CD14-positive monocyte (primary cell): ENCODE measurements at places on chromosomes 7 and 10. TPM values are rescaled to one million over a fixed set of nuclear protein-coding genes. Genes with fewer than 3 reads are reported as not detected.

NRG3 gene
- not detected for polyA plus RNA-seq

SLC39A12 gene
- polyA plus RNA-seq, result not detected

SOSTDC1 gene
- polyA plus RNA-seq, result not detected

FAM131B gene
- not detected for polyA plus RNA-seq

RTKN2 gene
- polyA plus RNA-seq, result 0.07 TPM

PRXL2A gene
- 0.41 and 0.61 TPM in 2 replicates for polyA plus RNA-seq

ANKIB1 gene
- 4.8 TPM for polyA plus RNA-seq

JCAD gene
- polyA plus RNA-seq, result not detected in 2 replicates

SMC3 gene
- polyA plus RNA-seq, result 1.9 and 5.0 TPM in 2 replicates

GRCh38 chr10:12633776-12634620, 284.7 kb downstream of the CAMK1D start:
- H3K27me3 ChIP-seq, result no peaks in the 10 kb centered on the region
- no peak for DNase-seq
- no peak overlapping the region for H3K4me3 ChIP-seq
- H3K4me1 ChIP-seq, result no peaks in the 10 kb centered on the region

GRCh38 chr10:71881647-71882355, 30.8 kb upstream of the PSAP start:
- H3K27me3 ChIP-seq, result no peaks in the 10 kb centered on the region
- H3K36me3 ChIP-seq, result no peaks in the 10 kb centered on the region
- no peak overlapping the region for H3K4me3 ChIP-seq
- H3K4me1 ChIP-seq, result peaks cover 80% of the 10 kb centered on the region

DNA sequence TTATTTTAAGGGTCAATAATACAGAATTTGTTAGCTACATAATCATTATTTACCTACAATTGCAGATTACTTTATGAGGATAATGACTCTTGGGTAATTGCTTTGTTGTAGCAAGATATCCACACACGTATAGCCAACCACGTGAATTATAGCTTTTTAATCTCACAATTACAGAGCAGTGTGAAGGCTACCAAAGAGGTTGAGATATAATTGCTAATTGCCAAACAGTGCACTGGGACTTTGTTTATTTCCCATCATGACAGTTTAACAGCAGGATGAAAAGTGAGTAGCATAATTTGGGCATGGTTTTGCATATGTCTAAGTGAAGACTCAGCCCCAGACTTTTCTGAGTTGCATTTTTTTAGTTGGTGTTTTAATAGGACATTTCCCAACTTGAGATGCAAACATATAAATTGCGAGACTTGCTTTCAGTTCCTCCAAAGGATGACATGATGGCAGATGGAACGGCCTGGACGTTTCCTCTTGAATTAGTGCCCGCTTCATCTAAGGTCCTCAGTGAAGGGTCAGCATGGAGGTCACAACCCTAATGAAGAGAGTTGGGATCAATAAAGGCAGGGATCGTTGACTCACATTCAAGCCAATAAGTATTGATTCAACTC, 180.7 kb upstream of the GPR26 start:
- no peak overlapping the region for H3K27ac ChIP-seq
- peak; percentile 66 for DNase-seq
- H3K36me3 ChIP-seq, result no peaks in the 10 kb centered on the region

GRCh38 chr10:52755297-52756062, 17.1 kb downstream of the MBL2 start:
- no peaks in the 10 kb centered on the region for H3K36me3 ChIP-seq
- no peak overlapping the region for H3K4me3 ChIP-seq
- peaks cover 39% of the 10 kb centered on the region for H3K4me1 ChIP-seq
- H3K27me3 ChIP-seq, result no peaks in the 10 kb centered on the region
- H3K27ac ChIP-seq, result no peak overlapping the region
- peak; percentile 26 for DNase-seq

GRCh38 chr10:123102673-123103072, 33.1 kb upstream of the HMX3 start:
- H3K27ac ChIP-seq, result no peak overlapping the region
- no peak overlapping the region for H3K4me3 ChIP-seq
- no peak for DNase-seq
- no peaks in the 10 kb centered on the region for H3K27me3 ChIP-seq
- H3K4me1 ChIP-seq, result no peaks in the 10 kb centered on the region
- H3K36me3 ChIP-seq, result no peaks in the 10 kb centered on the region

GRCh38 chr10:52208365-52208764, 105.7 kb upstream of the DKK1 start:
- H3K27me3 ChIP-seq, result no peaks in the 10 kb centered on the region
- no peaks in the 10 kb centered on the region for H3K36me3 ChIP-seq
- no peaks in the 10 kb centered on the region for H3K4me1 ChIP-seq

GRCh38 chr10:103144041-103144440, 49.0 kb downstream of the NT5C2 start:
- no peaks in the 10 kb centered on the region for H3K4me1 ChIP-seq
- no peak overlapping the region for H3K4me3 ChIP-seq
- no peak overlapping the region for H3K27ac ChIP-seq
- DNase-seq, result no peak
- no peaks in the 10 kb centered on the region for H3K27me3 ChIP-seq

DNA sequence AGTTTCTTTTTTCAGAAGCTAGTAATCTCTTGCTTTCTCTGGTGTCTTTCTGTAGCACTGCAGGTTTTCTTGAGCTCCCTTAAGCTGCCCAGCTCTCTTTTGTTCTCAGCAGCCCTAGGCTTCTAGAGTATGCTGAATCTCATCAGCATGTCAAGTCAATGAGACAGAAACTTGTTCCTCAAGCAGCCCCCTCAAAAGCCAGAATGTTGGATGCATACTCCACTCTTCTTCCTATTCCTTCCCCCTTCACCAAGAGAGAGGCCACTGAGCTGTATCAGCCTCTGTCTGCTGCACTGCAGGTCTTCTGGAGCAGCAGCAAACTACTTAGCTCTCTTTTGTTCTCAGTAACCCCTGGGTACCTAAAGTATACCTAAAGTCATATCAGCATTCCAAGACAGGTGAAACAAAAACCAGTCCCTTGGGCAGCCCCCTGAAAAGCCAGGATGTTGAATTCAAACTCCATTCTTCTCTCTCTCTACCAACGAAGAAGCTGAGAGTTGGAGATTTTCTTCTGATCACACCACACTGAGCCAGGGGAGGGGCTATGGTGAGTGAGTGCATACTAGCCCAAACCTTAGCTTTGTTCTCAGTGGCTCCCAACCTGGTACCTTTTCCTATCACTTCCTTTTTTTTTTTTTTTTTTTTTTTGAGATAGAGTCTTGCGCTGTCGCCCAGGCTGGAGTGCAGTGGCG, 73.3 kb upstream of the WAC start:
- no peak for DNase-seq
- H3K36me3 ChIP-seq, result no peaks in the 10 kb centered on the region
- H3K4me3 ChIP-seq, result no peak overlapping the region
- H3K27ac ChIP-seq, result no peak overlapping the region
- H3K4me1 ChIP-seq, result peaks cover 3% of the 10 kb centered on the region

DNA sequence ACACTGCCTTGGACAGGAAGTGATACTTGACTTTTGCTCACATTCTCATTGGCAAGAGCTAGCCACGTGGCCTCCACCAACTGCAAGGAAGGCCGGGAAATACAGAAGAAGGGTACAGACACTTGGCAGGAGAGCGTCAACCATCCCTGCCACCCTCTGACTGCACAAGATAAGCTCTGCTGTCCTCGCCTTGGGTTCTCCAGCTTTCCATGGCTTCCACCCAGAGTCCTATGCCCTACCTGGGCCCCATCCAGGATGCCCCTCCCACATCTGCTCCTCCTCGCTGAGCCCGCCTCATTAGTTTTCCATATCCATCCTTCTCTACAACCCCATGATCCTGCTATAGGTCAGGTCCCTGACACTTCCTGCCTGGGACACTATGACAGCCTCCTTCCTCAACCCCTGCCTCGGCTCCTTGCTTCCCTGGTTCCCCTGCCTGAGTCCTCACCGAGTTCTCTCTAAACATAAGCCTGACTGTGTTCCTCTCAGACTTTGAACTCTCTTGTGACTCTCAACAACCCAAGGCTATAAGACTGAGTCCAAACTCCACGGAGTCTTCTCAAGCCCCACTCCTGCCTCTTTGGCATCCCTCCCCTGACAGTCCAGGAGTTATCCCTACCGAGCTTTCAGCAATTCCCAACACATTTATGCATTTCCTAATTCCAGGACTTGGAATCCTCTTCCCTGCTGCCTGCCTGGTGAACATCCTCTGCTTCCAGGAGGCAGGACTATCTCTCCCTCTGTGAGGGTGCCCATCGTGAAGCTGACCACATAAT, 23.2 kb upstream of the GDF10 start:
- no peaks in the 10 kb centered on the region for H3K27me3 ChIP-seq
- H3K4me1 ChIP-seq, result no peaks in the 10 kb centered on the region
- H3K4me3 ChIP-seq, result no peak overlapping the region
- no peak for DNase-seq

DNA sequence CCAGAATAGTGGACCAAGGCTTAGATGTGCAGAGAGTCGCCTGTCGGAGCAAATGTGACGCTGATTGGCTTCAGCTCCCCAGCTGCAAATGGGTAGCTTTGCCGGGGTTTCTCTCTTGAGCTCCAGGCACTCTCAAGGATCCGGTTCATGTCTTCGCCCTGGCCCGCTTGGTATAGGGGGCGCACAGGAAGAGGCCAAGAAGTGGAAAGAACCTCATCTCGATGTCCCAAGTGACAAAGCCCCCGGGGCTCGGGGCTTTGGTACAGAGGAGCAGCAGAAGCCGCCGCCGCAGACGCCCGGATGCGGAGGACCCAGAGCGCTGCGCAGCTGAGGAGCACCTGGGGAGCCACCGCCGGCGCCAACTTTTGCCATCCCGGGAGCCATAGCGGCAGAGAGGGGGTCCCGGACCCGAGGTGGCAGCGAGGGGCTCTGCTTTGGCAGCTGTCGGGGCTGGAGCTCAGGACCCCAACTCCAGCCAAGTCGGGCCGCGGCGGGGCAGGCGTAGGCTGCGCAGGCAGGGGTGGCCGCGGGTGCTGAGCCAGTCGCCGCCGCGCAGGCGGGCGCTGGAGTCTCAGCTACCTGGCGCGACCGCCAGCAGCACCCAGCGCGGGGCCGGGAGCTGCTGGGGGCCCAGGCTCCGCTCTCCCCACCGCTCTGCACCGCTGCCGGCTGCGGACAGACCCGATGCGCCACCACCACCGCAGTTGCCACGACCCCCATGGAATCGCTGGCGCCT, 466.6 kb downstream of the XPNPEP1 start:
- no peak overlapping the region for H3K4me3 ChIP-seq
- no peak for DNase-seq
- H3K27ac ChIP-seq, result no peak overlapping the region
- H3K27me3 ChIP-seq, result peaks cover 10% of the 10 kb centered on the region

GRCh38 chr7:139777948-139778841, at the start of gene HIPK2:
HIPK2 (minus strand) TSS chr7:139777998; CDS start chr7:139777623, 375 bp downstream.
- peak within 1 kb of the TSS; percentile 94 for H3K27ac ChIP-seq
- peak; percentile 42 for DNase-seq

- H3K4me1 ChIP-seq, result no peaks in the 10 kb centered on the region
- DNase-seq, result no peak
- no peaks in the 10 kb centered on the region for H3K27me3 ChIP-seq
- no peaks in the 10 kb centered on the region for H3K36me3 ChIP-seq
- H3K4me3 ChIP-seq, result no peak overlapping the region
These were observed 121.2 kb upstream of the FOXP2 start for GRCh38 chr7:114293289-114294012.

DNA sequence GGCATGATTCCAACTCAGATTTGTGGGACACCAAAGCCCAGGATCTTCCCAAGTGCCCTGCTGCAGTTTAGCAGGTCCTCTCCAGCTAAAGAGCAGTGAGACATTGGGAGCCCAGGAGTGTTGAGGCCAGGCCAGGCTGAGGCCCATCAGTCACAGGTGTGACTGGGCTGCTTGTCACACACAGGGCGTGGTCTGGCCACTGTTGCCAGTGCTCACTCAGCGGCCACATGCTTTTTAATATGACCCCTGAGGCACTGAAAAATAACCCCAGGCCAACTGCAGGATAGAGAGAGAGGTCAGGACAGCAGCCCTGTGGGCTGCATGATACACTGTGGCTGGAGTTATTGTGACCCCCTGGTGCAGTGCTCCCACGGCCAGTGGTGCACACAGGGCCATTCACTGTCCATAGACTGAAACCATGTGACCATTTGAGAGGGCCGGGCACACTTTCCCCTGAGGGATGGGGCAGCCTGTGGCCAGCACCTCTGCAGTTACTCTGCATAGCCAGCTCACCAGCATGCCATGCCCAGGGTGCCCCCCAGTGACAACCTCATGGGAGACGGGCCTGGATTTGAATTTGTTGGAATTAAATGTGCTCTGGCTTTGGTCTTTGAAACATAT, 4.2 kb downstream of the GDF2 start:
- no peaks in the 10 kb centered on the region for H3K36me3 ChIP-seq
- H3K27me3 ChIP-seq, result no peaks in the 10 kb centered on the region
- H3K4me1 ChIP-seq, result no peaks in the 10 kb centered on the region
- H3K27ac ChIP-seq, result no peak overlapping the region
- no peak for DNase-seq

GRCh38 chr7:73645643-73646174, 21.4 kb upstream of the MLXIPL start:
- peaks cover 8% of the 10 kb centered on the region for H3K4me1 ChIP-seq
- no peak overlapping the region for H3K4me3 ChIP-seq
- no peak overlapping the region for H3K27ac ChIP-seq
- H3K27me3 ChIP-seq, result peaks cover 64% of the 10 kb centered on the region
- H3K36me3 ChIP-seq, result no peaks in the 10 kb centered on the region

DNA sequence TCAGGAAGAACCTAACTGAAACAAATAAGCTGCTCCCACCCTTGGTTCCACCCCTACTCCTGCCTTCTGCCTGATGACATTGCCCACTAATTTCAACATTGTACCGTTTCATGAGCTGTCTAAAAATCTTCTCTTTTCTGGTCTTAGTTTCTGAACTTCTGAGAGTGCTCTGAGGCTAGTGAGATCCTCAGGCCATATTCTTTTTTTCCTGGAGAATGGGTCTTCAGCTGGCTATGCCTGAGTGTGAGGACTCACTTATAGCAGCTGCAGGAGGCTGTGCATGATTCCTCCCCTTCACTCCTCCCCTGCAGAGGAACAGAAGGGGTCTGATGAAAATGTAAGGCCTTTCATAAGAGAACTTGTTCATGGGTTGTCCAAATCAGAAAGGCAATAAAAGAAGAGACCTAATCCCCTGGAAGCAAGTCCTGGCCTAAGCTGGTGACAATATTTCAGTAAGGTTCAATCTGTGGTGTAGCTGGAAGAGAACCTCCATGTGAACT, 11.1 kb downstream of the HOXA4 start:
- H3K4me3 ChIP-seq, result no peak overlapping the region
- H3K27me3 ChIP-seq, result no peaks in the 10 kb centered on the region
- H3K36me3 ChIP-seq, result no peaks in the 10 kb centered on the region
- H3K27ac ChIP-seq, result no peak overlapping the region
